ENCODE measurements at places on chromosomes 13 and 19.
A peak's percentile ranks its signal among the peaks of the same experiment; 100 is the strongest.

DNA sequence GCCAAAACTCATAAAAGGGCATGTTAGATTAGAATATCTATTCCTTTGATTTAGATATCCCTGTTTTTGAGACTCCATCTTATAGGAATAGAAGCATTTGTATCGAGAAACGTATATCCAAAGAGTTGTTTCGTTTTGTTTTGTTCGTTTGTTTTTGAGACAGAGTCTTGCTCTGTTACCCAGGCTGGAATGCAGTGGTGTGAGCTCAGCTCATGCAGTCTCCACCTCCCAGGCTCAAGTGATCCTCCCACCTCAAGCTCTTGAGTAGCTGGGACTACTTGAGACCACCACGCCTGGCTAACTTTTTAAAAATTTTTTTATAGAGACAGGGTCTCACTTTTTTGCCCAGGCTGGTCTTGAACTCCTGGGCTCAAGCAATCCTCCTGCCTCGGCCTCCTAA lies 26.6 kb upstream of the ZMYM5 start:
- DNase-seq: no peak

GRCh38 chr19:33156334-33156733 lies 24.4 kb downstream of the WDR88 start:
- no peak for DNase-seq

DNA sequence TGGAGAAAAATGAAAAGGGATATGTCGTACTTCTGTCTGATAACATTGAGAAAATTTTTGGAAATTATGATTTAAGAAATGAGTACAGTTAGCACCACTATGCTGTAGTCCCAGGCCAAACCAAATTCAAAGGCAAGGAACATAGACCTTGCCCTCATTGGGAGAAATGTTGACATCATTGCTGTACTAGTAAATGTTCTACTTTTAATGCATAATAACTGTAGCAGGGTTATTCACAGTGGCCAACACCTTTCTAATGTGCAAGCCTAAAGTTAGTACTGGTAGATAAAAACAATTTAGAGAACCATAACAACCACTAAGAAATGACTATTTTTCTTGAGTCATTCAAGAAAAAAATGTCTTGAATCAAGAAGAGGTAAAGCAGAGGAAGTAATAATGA lies 792.6 kb upstream of the GPC6 start:
- DNase-seq: no peak

DNA sequence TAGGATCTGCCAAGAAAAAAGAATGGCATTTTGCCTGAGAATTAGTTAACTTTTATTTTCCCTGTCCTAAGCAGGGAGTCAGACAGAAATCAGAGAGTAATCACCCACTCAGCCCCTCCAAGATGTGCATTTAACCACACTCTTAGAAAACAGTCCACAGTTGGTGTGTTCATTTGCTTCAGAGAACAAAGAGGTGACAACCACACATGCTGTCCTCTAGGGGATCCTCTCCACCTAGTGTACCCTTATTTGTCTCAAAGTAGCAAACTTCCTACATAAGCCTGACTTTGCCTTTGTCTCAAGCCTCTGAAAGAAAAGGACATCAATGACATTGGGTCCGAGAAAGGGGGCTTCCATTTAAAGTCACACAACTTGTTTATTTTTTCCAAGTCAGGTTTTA lies 107.0 kb upstream of the RFC3 start:
- no peak for DNase-seq

DNA sequence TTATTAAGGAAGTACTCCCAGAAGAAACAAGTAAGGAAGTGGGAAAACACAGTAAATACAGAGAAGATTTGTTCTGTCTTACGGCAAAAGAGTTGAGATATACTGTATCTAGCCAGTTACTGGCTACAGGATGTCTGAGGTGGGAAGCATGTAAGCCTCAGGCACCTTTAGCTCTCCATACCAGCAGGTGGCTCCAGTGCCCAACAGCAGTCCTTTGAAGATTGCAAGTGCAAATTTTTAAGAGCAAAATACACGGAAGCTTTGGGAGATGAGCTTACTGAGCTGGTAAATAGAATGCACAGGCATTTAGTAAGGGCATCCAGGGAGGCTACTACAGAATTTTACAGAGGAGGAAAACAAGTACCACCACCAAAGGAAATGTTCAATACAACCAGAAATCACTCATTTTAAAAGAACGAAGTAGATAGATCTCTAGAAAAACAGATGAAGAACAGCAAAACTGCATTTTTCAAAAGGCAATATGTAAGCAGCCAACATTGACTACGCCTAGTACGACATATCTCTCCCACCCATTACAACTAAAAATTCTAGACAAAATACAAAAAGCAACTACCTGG lies 57.9 kb upstream of the VSTM2B start:
- no peak for DNase-seq

GRCh38 chr19:56966225-56966696 lies 125.7 kb upstream of the PEG3 start:
- DNase-seq: no peak

- no peak for DNase-seq
These were observed 270.2 kb downstream of the DNAJC15 start for GRCh38 chr13:43293561-43293960.

- DNase-seq: peak; percentile 79
These were observed 57.1 kb downstream of the ZNF568 start for GRCh38 chr19:36973021-36973843.

- no peak for DNase-seq
These were observed 6.1 kb downstream of the FLT3 start for GRCh38 chr13:28094306-28094705.

DNA sequence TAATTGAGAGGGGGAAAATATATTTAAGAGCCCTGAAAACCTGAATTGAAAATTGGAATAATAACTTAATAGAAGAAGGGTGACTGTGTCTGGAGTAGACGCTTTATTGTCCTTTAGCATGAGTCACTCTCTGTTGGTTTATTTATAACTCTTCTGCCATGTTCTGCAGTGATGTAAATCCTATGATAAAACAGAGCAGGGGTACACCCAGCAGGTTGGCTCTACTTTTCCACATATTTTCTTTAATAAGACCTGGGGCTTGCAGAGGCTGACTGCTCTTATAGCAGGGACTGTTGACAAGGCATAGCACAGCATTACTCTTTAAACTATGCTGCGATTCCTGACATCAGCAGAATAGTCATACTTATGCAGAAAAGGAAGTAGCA lies 389.9 kb upstream of the PCDH9 start:
- no peak for DNase-seq

DNA sequence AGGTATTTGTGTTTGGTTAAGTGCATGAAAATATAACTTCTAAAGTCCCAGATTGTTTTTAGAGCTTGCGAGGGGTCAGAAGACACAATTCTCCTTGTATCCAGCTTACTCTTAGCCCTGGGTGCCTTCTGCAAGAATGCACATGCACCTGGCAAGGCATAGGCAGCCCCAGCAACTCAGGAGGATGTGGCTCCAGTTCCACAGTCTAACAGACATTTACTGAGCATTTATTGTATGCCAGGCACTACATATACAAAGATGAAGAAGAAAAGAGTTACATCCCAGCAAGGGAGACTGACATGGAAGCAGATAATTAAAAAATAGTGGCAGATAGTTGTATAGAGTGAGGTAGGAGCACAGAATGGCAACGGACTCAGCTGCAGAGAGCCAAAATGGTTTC lies 101.1 kb upstream of the FRY start:
- no peak for DNase-seq

DNA sequence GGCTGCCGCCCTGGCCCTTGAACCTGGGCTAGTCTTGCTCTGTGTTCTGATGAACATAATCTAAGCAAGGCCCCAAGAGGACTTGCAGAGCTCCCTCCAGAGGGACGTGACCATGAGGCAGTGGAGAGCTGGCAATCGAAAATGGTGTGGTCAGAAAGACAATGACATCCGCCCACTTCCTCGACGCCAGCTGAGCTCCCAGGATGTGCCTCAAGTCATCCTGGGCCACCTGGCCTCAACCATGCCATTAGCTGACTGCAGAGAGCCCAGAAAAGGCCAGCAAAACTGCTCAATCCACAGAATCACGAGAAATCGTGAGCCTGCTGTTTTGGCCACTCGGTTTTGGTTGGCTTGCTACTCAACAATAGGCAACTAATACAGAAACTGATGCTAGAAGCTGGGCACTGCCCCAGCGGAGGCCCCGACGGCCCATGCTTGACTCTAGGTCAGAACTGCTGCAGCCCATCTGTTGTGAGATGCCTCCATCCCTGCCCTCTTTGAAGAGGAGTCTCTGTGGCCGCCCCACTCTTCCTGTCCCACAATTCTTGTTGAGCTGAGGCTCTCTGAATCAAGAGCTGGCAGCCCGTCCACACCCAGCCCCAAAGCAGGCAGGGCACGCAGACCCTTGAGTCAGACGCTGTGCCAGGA lies 53.3 kb downstream of the STK24 start:
- no peak for DNase-seq

DNA sequence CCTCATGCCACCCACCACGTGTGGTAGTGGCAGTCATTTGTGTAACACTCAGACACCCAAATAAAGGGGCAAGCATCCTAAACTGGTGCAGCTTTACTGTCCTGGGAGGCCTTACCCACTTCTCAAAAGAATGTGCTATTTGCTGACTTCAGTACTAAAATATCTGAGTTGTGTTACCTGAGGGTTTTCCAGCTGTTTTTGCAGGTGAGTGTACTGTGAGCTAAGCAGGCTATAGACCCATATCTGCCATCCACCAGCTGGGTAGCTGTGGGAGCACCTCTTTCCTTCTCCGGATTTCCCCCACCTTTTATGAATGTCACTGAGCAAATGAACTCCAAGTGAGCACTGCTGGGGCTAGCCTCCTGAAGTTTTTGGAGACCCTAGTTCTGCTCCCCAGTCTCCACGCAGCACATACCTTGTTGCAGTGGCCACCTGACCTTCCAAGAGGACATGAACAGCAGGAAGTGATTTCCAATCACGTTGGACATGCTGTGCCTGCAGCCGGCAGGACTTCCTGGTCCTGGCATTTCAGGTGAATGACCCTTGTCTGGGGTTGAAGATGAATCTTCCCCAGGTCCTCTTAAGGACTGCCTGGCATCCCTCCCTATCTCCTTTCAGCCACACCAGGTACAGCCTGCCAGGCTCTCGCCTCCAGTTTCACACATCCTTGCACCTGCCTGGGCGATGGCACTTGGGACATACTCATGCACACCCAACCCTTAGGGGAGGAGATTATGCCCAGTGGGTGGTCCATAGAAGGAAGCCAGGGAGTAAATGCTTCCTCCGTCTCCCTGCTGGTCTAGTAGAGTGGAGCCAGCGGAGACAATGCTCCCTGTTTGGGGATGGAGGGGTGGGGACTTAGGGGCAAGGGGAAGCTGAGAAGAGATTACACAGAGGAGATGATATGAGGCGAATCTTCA lies 109.5 kb upstream of the SPATA13 start:
- DNase-seq: no peak

DNA sequence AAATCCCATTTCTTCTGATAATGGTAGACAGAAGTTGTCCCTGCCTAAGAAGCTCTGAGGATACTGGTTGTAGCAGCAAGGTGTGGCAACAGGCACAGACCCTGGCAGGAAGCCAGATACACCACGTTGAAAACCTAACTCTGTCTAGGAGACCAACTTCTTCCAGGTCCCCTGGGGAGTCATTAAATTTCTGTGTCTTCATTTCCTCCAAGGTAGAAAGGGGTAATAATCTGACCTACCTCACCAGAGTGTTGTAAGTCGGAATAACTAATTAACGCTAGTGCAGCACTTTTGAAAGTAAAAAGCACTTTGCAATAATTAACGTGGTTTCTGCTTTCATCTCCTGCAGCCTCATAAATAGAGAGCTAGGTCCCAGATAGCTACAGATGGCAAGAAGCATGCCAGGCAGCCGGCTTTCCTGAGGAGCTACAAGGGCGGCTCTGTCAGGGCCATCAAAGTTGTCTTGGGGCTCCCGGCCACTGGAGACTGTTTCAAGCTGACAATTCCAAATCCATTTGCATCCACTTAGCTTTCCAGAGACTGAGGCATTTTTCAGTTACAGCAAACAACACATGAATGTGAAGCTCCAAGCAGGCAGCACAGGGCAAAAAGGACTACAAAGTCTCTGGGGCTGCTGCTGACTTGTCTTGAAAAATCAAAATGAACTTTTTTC lies 176.2 kb downstream of the FOXO1 start:
- DNase-seq: peak; percentile 49

DNA sequence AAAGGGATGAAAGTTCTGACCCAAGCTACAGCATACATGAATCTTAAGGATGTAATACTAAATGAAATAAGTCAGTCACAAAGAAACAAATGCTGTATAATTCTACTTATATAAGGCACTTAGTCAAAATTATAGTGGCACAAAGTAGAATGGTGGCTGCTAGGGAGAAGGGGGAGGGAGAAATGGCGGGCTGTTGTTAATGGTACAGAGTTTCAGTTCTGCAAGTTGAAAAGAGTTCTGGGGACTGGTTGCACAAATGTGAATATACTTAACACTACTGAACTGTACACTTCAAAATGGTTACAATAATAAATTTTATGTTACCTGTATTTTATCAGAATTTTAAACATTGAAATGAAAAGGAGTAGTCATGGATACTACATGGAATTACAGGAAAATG lies 48.9 kb upstream of the CLDN10 start:
- DNase-seq: no peak

- no peak for DNase-seq
These were observed 2.9 kb upstream of the HTR2A start for GRCh38 chr13:46899801-46900200.

GRCh38 chr13:81916461-81916860 lies 1575.5 kb upstream of the SPRY2 start:
- DNase-seq: no peak

- no peak for DNase-seq
These were observed 23.2 kb downstream of the PRKD2 start for GRCh38 chr19:46693760-46694159.

GRCh38 chr19:47032171-47032811 lies 12.7 kb downstream of the NPAS1 start:
- peak; percentile 71 for DNase-seq

- DNase-seq: no peak
These were observed 2.3 kb downstream of the OR7C2 start for GRCh38 chr19:14943601-14944000.

DNA sequence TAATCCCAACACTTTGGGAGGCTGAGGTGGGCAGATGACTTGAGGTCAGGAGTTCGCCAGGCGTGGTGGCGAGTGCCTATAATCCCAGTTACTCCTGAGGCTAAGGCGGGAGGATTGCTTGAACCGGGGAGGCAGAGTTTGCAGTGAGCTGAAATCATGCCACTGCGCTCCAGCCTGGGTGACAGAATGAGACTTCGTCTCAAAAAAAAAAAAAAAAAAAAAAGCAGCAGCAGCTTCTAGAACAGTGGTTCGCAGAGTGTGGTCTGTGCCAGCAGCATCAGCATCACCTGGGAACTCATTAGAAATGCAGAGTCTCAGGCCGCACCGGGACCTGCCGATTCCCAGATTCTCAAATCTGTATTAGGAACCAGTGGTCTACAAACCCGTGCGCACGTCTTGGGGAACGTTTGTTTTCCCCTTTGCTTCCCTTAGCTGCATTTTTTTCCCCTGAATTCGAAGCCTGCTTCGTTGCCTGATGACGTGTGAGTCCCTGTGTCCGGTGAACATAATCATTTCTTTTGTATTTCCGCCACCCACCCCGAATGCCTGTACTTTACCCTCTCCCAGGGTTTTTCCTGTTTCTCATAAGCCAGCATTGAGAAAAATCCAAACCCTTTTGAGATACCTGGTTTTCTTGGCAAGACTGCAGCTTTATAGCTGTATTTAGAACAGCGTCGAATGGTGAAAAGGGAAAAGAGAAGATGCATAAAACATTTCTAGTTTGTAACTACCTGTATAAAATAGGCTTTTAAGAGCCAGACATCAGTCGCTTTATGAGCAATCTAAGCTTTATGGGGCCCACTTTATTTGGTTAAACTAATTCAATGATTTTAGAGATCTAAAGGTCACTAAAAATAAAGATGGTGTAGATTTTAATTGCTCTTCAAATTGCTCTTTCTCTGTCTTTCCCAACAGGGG lies 49.8 kb downstream of the BICRA start:
- no peak for DNase-seq

All from activated CD8-positive, alpha-beta memory T cell treated with anti-CD3 and anti-CD28 coated beads, Interleukin-2, amount 50 U/mL, for 4 hours (primary cell).